Left colon (tissue), 2 donors: ENCODE measurements at places on chromosomes 4 and X. TPM values are rescaled to one million over a fixed set of nuclear protein-coding genes. Genes with fewer than 3 reads are reported as not detected.

GRCh38 chr4:37793562-37793961, 32.9 kb upstream of the PGM2 start:
- no peak for DNase-seq

- no peak for DNase-seq
Observed at GRCh38 chr4:7976025-7976424, 36.4 kb upstream of the AFAP1 start.

- DNase-seq, result no peak
Observed at GRCh38 chr4:10164877-10165283, 48.3 kb upstream of the WDR1 start.

DNA sequence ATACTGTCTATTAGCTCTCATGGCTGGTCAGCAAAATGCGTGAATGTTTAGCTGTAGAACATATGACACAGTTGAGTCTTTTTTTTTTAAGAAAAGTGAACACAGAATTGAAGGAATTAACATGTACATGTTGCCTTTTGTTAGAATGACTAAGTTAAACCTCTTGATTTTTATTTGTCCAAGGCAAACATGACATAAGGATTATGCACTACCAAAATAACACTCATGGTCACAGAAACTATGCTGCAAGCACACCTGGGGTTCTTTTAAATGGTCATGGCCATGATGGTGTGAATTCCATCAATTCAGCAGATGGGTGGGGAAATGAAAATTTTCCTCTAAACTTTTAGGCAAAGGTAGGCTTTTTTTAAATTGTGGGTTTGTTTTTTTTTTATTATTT, 80.1 kb upstream of the CXCL13 start:
- no peak for DNase-seq

DNA sequence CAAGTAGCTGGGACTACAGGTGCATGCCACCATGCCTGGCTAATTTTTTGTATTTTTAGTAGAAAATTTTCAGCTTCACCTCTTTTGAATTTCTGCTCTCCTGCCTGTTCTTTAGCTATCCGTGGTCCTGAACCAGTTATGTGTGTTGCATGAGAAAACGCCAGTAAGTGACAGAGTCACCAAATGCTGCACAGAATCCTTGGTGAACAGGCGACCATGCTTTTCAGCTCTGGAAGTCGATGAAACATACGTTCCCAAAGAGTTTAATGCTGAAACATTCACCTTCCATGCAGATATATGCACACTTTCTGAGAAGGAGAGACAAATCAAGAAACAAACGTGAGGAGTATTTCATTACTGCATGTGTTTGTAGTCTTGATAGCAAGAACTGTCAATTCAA, 13.9 kb downstream of the ALB start:
- no peak for DNase-seq

DNA sequence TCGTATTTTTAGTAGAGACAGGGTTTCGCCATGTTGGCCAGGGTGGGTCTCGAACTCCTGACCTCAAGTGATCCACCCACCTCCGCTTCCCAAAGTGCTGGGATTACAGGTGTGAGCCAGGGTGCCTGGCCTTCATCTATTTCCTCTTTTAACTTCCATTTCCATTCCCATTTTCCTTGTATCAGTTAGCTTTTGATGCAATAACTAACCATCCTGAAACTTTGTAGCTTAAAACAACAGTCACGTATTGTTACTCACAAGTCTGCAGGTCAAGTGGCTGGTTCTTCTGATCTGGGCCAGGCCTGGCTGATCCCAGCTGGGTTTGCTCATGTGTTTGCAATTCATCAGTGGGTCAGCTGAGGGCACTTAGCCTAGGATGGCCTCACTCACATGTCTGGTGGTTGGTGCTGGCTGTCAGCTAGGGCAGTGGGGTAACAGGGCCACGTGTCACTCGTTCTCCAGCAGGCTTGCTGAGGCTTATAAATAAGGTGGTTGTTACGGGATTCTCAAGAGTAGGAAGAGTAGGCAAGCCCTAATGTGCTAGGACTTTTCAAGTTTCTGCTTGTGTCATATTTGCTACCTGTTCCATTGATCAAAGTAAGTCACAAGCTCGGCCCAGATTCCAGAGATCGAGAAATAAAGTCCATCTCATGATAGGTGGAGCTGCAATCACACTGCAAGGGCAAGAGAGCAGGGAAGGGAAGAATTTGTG, 88.2 kb downstream of the SOWAHB start:
- no peak for DNase-seq

Gene ITIH6
- total RNA-seq, result not detected

DNA sequence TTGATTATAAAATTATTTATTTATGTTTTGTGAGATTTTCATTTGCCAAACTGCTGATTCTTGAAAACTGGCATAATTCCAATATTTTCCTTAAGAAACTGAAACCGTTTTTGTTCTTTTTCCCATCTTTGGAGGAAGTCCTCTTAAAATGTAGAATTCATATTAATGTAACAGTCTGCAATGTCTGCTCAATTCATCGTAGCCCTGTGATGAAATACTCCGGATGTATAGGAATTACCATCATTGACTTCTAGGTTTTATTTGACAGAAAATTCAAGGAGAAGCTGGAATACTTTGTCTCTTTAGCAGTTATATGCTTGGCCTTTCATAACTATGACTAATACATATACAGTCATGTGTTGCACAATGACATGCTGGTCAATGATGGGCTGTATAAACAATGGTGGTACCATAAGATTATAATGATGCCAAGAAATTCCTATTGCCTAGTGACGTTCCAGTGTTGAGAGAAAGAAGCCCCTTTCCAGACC, 185.0 kb upstream of the GPRIN3 start:
- no peak for DNase-seq

Gene OPHN1
- total RNA-seq, result 7.6 TPM

- no peak for DNase-seq
Observed at GRCh38 chr4:84110040-84110439, 389.1 kb downstream of the NKX6-1 start.

GRCh38 chrX:97898798-97899197, 1015.1 kb downstream of the RPA4 start:
- DNase-seq, result no peak

DNA sequence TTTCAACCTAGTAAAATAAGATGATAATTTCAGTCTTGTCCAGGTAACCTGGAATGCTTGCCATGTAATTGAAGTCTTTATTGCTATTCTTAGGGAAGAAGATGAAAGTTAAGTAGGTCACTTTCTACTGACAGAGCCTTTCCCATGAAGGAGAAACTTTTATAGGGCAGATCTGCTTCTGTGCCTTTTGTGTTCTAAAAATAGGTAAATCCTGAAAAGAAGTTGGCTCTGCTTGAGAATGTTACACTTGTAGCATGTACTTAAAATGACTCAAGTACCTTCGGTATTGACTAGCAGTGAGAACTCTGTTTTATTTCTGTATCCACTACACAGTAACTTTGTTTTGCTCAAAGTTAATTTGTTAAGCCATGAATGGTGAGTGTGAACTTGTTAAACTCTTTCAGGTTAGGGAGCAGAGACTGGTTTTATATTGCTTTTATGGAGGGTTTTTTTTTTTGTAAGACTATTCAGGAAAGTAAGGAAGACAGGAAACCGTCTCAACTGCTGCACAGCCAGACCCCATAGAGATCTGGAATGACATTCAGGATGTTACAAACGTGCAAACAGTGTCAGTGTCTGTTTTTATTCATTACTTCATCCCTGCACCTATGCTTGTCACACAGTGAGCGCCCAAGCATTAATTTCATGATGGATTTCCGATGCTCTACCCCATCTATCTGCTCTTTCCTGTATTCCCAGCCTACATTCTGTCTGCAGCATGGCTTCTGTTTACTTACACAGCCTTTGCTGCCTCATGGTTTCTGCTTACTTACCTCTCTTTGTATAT, 53.0 kb downstream of the SEPTIN11 start:
- no peak for DNase-seq

DNA sequence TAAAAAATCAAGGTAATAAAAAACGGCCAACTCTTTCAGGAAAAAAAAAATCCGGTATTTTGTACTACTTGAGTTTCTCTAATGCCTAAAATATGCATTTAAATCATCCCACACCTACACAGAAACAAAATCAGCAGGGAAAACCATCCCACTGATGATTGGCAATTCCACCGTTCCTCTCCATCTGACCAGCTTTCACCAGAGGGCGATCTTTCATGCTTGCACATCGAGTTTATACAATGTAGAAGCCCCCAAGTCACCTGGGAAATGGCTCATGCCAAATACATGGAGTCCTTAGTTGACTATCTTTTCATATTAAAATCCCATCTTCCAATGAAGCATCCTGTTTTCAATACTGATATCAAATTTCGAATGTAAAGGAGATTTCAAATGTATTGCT, 69.2 kb downstream of the PTCHD1 start:
- no peak for DNase-seq

DNA sequence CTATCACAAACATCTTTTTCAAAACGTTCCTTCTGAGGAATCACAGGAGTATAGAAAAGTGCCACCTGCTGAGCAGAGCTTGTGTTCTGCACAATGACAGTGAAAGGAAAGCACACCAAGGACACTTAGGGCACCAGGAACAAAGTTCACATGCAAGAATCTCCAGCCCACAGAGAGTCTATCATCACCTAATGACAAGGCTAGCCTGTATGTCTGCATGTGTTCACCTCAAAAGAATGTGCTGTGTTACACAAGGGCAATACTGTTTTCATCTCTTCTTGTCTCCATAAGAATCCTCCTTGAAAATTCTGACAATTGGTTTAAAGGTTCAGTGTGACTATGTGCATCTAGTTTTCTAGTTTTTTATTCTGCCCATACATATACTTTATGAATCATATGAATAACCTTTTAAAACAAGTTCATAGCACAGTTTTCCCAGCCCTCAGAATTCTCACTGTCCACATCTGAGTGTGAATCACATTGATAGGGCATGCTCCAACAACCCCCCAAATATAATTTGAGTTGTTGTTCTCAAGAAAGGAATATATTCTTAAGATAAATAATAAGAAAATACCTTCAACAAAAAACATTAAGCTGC, 118.0 kb downstream of the PWWP3B start:
- no peak for DNase-seq

DNA sequence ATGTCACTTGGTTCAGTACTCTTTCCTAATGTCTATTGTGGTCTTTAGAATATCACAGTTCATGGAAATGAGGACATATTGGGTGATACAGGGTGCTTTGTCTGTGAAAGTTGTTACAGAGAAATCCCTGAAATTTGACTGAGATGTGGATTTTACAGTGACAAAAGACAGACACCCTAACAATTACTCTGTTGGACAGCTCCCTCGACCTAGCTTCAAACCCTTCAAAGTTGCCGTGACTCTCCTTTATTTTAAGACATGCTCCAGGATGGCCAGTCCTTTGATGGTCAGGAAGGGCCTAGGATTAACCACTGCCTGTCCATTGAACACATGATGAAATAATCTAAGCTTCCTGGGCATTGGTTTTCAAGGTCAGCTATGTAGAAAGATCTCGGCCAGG, 4.0 kb downstream of the DCX start:
- no peak for DNase-seq

- DNase-seq, result no peak
Observed at GRCh38 chr4:3452376-3452775, 10.6 kb downstream of the HGFAC start.

DNA sequence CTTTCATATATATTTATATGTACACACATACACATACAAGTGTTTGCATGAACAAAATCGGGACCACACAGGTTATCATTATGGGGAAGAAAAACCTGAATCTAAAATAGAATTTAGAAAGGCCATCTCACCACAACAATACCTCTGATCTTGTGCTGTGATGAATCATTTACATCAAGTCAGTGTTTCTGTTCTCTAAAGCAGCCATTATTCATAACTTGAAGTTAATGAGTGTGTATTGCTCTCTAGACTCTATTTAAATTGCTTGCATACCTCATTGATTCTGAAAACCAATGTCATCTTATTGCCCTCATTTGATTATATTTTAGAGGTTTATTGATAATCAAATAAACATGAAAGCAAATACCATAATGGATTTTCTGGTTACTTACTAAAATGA, 71.6 kb downstream of the FAM114A1 start:
- DNase-seq, result no peak
